ENCODE measurements at places on chromosomes 2 and 18.

GRCh38 chr2:137254052-137254451 lies 488.7 kb downstream of the THSD7B start:
- DNase-seq = no peak

GRCh38 chr18:4231260-4231659 lies 223.8 kb downstream of the DLGAP1 start:
- no peak for DNase-seq

DNA sequence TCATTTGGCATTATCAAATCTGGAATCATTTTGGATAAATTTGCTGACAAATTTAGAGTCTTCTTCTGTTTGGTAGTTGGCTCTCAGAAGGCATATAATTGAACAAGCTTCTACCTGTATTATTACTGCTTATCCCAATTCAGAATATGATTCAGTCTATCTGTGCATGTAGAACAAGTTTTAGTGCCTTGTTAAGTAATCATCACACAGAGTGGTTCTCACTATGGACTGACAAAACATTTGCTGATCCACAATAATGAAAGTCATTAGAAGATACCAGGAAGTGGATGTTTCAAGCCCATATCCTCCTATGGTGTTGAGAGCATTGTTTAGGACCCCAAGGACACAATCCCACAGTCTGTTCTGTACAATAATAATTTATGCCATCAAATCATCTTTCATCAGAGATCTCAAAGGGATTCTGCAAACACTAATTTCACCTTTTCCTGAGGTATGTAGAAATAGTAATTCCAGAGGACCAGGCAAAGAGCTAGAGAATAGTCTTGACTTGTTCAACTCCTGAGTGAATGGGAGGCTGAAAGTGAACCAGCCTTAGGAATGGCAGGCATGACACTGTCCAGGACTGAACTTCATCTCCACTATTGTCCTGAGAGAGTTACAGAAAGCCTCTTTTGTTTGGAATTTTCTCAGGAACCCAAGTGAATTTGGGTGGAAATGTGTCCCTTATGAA lies 29.6 kb upstream of the DSC1 start:
- DNase-seq = no peak

GRCh38 chr2:26530696-26531095 lies 52.8 kb upstream of the OTOF start:
- DNase-seq = no peak

GRCh38 chr18:32243358-32243757 lies 53.5 kb downstream of the MEP1B start:
- DNase-seq = no peak

DNA sequence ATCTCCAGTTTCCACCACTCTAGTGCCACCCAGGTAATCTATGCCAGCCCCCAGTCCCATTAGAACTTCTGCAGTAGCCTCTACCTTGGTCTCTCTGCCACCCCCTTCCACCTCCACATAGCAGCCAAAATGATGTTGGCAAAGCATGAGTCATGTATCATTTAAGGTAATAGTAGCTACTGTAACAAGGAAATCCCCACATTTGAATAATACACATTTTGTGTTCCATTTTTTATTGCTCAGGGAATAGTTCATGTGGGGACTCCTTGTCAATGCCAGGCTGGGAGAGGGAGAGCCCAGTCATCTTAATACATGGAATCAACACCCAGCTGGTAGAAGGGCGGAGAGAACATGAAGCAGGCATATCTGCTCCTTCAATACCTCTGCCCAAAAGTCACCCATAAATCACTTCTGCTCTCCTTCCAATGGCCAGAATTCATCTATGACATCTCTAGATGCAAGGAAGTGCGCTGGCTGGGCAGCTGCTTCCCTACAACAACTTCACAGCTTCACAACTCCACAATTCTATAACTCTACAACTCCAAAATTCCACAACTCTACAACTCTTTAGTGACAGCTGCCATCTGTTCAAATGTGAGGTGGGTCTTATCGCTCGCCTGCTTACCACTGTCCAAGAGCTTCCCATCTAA lies 70.6 kb upstream of the GLS start:
- no peak for DNase-seq

- no peak for DNase-seq
Observed at GRCh38 chr18:64110692-64111480, 38.0 kb downstream of the LINC00305 start.

GRCh38 chr2:43898134-43898837 lies 59.5 kb downstream of the ABCG8 start:
- DNase-seq = no peak

DNA sequence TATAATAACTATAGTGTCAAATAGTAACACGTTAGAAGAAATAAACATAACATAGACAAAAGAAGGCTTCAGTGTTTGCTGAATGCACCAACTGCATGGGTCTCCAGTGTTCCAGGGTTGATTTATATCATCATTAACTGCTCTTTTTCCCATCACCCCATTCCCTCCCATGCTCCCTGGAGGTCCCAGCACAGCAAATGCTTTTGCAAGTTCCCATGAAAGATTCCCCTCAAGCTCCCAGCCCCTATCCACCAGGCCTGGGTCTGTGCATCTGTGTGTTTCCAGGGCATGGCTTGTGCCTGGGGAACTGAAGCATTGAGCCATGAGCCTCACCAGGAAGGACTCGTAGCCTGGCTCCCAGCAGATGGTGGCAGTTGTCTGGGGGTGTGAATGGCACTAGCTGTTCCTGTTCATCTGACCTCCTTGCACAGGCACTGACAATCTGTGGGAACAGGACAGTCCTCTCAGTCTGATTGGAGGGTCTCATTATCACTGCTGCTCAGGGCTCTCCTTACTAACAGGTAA lies 164.6 kb upstream of the RMP24 start:
- no peak for DNase-seq

DNA sequence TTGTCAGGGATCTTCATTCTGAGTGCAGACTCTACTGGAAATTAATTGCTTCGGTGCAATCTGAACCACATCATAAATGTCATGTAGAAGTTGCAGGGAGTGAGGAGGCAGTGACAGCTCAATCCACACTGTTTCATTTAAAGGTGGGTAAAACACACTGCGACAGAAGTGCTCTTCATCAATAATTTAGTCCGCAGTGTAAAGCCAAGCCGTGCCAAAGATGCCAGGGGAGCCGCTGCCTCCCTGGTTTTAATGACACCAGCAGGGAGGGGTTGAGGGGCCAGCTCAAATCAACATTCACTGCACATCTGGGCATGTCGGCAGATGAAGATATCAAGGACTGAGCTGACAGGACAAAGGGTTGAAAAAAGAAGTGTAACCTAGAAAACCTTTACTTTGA lies 305.7 kb upstream of the VRK2 start:
- DNase-seq = no peak

GRCh38 chr2:168246483-168247340 lies 683 bp downstream of the STK39 start:
- DNase-seq = peak; percentile 85

DNA sequence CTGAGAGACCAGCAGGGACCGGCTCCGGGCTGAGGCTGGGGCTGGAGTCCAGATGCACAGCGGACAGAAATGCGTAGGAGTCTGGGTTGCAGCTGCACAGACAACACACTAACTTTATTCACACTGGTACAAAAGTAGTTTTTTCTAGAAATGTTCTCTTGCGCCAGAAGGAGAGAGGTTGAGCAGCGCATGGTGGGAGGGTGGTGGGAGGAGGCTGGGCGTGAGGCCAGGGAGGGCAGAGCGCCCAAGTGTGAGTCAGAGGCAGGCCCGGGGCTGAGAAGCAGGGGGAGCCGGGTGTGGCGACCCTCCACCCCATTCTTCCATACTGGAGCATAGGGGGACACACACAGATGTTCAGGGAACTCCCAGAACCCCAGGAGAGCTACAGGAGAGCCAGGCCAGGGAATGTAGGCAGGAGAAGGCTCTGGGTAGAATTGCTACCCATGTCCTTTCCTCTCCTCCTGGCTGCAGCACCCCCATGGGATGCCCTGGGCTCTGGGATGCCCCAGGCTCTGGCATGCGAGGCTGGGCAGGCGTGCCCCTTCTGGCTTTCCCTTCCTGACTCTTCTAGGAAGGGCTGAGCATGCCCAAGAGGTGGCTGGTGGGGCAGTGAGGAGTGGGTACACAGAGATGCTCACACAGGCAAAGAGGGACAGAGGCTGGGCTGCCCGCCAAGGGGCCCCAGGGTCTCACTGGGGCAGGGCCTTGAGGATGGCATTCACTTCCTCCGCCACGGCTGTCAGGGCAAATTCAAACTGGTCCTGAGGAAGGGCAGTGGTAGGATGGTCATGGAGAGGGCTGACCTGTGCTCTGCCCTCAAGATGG lies 10.6 kb downstream of the DNAJB2 start:
- no peak for DNase-seq

GRCh38 chr2:60544954-60545560 lies 8.4 kb downstream of the BCL11A start:
- DNase-seq = no peak

DNA sequence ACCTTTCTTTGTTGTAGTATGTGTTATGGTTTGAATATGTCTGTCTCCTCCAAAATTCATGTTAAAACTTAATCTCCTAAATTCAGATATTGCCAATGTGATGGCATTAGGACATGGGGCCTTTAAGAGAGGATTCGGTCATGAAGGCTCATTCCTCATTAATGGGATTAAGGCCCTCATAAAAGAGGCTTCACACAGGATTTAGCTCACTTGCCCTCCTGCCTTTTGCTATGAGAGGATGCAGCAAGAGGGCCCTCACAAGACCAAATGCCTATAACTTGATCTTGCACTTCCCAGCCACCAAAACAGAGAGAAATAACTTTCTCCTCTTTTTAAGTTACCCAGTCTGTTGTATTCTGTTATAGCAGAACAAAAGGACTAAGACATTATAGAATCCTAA lies 19.7 kb downstream of the ZBTB14 start:
- no peak for DNase-seq

- no peak for DNase-seq
Observed at GRCh38 chr2:205453202-205453601, 229.1 kb upstream of the NRP2 start.

DNA sequence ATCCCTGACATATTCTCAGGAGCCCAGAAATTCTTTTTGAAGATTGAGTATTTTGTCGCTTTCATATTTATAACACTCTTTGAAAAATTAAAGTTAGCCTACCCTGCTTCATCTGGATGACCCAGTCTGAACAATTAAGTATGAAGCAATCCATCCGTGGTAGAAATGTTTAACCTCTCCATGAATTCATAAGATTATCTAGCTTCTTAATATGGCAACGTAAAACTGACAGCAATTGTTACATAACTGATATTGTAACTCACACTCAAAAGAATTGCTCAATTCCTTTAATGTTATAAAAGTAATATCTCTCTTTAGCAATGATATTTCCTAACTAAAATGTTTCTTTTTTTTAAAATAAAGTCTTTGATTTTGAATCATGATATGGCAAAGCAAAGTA lies 7.2 kb upstream of the ABCA12 start:
- DNase-seq = no peak

GRCh38 chr2:75729861-75730260 lies 19.1 kb upstream of the GCFC2 start:
- no peak for DNase-seq

- DNase-seq = no peak
Observed at GRCh38 chr2:223328578-223328977, 273.6 kb downstream of the SCG2 start.

- DNase-seq = no peak
Observed at GRCh38 chr2:105876191-105876590, 131.5 kb downstream of the NCK2 start.

DNA sequence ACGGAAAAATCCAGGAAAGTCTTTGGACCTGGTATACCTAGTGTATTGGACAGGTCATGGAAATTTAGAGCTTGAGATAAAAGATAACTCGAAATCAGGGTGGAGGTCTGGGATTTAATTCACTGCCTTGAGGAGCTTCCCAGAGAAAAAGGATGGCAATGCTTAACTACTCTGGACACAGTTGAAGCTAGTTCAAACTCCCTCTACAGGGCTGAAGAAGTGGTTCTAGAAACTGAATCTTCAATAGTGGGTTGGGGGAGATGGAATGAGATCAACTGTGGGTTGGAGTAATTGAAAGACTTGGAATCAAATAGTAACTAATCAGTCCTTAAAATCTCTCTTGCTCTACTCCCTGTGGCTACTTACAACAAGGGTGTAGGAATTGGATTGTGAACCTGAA lies 600.1 kb downstream of the IRS1 start:
- DNase-seq = no peak

DNA sequence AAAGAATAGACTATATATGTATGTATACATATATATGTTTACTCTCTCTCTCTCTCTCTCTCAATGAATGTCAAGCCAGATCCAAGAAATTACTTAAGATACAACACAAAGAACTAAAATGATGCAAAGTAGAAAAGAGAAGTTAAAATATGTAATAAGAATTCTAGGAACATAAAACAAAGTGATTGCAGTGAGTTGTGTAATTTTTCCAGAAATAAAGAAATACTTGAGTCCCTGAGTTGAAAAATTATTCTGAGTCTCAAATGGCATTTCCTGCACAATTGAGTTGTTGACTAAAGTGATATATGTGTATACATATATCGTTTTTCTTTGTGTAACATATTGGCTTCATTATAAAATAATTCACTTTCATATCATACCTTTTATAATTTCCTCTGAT lies 262.4 kb downstream of the INSIG2 start:
- no peak for DNase-seq

GRCh38 chr2:192500550-192501200 lies 305.9 kb upstream of the TMEFF2 start:
- DNase-seq = no peak

DNA sequence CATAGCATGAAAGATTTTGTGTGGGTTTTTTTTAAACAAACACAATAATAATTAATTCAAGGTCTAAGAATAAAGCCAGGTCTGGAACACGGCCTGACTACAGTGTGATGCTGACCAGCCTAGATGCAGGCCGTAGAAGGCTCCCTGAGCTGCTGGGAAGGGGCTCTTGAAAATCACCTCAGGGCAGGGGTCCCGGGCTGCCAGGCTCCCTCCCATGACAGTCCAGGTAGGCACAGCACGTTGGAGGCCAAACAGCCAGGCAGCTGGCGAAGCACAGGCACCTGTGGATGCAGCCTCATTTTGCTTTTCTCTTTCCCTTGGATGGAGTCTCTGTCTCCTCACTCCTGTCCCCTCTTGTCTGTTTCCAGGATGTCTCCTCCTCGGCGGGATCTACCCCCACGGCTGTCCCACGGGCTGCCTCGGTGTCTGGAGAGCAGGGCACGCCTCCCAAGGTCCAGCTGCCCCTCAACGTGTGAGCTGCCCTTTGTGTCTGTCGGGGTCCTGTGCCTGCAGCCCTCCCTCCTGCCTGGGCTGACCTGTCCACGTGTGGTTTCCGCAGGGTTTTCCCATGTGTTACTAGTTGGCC lies 194.5 kb downstream of the SEPTIN10 start:
- no peak for DNase-seq

DNA sequence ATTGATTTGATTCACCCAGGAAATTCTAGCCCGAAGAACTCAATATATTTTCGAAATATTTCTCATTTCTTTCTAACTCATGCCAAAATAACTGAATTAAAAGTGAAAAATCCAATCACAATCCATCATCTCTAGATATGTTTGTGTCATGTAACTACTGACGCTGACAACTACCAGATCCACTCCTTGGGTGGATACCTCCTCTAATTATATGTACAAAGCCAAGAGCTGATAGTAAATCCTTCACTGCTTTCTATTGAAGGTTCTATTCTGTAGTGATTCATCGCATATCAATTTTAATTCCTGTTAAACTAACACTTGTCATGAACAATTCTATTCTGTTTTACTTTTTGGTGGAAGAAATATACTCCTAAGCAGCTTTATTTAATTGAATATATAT lies 1056.6 kb upstream of the NXPH2 start:
- no peak for DNase-seq

All from CD4-positive, alpha-beta T cell treated with Interleukin-12 subunit alpha and Interleukin-12 subunit beta, for 1 hour (primary cell).